ENCODE measurements at places on chromosomes 1 and 21.

DNA sequence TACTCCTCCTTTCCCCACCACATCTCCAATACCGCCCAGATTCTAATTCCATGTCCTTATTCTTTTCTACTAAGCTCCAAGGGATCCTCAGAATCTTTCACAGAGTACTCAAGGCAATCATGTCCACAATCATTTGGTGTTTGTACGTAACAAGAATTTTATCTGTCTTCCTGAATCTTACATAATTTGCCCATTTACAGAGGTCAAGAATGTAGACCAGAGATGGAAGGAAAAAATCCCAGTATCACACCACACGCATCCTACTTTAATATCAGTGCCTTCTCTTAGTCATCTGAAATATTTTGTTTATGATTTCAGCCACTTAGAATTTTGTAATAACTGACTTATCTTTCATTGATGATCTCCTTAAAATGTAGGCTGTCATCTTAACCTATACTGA lies 366.0 kb upstream of the LRRC7 start:
- no peak for DNase-seq

GRCh38 chr1:54239631-54240031 lies 39.7 kb downstream of the MRPL37 start:
- no peak for DNase-seq

- DNase-seq, result no peak
These were observed 14.4 kb downstream of the MTF2 start for GRCh38 chr1:93093332-93094006.

GRCh38 chr1:10814976-10815857 lies 18.8 kb upstream of the CASZ1 start:
- no peak for DNase-seq

GRCh38 chr1:113905435-113905861 lies 322 bp downstream of the DCLRE1B start:
- no peak for DNase-seq

DNA sequence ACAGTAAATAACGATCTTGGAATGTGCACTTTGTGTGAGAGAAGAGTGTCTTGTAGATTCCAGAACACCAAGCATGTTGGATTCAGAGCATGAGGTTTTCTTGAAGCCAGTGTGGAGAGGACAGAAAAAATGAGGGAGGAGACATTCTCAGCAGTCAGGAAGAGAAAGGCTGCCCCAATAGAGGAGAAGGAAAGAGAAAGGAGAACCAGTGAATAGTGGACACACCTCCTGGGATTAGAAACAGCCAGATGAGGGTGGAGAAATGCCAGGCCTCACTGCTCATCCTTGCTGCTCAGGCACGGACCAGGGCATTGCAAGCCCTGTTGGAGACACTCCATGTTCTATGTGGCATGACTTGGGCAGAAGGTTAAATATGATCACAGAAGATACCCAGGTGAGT lies 69.0 kb upstream of the KAZN start:
- no peak for DNase-seq

DNA sequence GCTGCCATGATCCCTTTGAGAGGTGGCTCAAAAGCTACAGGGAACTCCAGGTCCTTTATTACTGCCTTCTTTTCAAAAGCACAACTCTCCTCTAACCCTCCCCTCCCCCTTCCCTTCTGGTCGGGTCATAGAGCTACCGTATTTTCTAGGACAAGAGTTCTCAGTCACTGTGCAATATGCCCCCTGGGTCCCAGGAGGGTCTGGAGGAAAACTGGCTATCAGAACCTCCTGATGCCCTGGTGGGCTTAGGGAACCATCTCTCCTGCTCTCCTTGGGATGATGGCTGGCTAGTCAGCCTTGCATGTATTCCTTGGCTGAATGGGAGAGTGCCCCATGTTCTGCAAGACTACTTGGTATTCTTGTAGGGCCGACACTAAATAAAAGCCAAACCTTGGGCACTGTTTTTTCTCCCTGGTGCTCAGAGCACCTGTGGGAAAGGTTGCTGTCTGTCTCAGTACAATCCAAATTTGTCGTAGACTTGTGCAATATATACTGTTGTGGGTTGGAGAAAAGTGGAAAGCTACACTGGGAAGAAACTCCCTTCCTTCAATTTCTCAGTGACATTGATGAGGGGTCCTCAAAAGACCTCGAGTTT lies 3.1 kb downstream of the BTG2 start:
- no peak for DNase-seq

DNA sequence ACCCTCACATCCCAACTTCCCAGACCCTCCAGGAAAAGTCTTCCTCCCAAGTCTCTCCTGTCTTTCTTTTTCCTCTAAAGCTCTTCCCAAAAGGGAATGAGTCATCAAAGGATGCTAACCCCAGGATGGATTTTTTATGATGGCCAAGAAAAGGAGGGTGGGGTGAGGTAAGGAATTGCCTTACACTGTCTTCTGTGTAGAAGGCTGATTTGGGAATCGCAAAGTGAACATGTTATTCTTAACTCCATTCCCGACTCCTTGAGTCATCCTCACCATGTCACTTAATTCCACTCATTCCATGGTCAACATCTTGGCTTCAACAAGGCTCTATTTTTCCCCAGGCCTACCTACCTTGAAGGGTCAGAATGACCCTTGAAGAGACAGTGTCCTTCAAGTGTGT lies 44.0 kb downstream of the TBX15 start:
- no peak for DNase-seq

DNA sequence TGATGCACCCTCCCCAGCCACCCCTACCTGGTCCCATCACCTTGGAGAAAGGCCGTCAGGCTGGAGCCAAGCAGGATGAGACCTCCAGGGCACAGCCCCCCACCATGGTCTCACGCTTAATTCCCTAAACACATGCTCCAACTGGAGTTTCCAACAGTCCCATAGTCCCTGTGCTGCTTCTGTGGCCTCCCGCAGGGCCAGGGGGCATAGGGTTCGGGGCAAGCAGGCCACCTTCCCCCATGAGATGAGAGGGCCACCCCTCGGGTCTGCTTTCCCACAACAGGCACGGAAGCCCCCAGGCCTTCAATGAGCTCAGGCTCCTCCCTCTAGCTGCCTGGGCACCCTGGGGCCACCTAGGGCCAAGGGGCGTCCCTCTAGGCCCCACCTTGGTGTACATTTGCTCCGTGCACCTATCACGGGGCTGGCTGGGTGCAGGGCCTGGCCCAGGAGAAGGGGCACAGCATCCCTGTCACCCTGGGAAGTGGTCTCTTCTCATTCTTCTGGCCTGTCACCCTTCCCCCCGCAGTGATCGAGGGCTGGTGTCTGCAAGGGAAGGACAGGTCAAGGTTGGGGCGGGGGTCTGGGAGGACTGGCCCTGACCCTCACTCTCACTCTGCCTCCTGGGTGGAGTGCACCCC lies 42.4 kb downstream of the TRIM11 start:
- peak; percentile 57 for DNase-seq

DNA sequence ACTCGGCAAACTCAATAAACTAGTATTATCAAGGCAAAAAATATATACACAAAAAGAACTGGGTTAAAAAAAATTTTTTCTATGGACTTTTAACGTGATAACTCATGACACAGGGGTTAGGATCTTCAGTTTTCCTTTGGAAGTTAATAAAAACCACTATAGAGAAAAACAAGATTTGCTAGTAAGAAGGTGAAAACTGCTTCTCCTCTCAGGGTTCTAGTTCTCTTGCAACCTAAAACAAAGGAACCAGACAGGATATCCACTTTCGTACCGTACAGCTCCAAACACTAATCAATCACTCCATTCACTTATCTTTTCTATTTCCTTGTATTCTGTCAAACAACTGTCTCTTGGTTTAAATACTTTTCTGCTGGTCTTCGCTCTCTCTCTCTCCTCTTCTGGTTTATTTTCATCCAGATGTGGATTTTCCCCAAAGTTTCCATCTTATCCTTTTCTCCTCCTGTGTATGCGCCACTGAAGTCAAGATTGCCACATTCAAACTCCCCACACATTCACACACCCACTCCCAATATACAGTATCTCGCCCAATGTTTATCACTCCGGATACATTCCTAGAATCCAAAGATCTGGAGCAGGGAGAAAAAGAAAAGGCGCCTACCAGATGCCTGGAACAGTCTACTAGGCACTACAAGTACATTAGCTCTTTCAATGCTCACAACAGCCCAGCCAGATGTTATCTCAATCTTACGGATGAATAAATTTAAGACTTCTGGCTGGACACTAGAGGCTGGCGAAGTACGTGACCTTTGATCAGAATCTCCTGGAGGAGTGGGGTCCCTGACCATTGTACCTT lies 775 bp upstream of the PRPF38B start:
- no peak for DNase-seq

DNA sequence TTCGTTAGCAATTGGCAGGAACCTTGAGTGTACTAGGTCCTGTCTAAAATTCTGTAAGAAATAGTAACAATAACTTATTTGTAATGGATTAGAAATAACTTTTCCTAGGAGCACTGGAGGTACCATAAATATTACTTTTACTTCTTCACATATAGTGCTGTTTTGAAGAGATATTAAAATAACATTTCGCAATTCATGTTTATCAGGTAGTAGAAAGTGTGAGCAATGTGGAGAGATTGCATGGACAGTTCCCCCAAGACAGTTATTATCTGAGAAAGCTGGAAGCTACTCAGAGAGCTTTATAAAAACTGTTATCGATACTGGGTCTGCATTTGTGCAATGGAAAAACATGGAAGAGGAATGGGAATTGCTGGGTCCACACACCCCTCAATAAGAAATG lies 128.5 kb upstream of the KIF26B start:
- DNase-seq, result no peak

DNA sequence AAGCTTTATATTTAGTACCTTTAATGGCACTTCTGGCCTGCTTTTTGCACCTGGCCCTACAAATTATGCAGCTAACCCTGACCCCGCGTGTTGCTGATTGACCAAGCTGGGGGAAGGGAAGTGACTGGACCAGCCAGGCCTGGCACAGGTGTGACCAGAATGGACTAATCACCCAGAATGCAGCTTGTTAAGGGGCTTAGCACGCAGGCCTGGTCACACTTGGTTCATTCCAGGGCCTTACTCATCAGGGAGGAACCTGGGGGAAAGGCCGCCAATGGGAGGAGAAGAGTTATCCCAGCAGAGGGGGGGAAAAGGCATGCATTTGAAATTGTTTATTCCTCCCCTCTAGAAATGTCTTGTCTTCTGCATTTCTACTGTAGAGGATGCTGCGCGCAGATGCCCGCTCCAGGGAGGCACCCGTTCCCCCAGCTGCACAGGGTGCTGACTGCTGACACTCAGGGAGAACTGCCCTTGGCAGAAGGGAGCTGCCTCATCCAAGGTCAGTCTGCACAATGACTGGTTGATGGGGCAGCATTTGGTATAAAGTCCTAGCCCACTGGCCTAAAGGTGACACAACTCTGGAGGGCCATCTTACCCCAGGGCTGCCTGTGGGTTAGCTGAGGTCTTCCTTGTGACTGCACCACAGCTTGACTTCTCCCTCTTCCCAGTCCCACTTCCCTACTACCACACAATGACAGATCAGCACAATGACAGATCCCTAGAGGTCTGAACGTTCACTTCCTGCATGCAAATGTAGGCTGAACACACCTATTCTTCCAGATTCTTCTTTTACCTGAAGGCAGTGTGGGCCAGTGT lies 29.0 kb downstream of the DHCR24 start:
- no peak for DNase-seq

DNA sequence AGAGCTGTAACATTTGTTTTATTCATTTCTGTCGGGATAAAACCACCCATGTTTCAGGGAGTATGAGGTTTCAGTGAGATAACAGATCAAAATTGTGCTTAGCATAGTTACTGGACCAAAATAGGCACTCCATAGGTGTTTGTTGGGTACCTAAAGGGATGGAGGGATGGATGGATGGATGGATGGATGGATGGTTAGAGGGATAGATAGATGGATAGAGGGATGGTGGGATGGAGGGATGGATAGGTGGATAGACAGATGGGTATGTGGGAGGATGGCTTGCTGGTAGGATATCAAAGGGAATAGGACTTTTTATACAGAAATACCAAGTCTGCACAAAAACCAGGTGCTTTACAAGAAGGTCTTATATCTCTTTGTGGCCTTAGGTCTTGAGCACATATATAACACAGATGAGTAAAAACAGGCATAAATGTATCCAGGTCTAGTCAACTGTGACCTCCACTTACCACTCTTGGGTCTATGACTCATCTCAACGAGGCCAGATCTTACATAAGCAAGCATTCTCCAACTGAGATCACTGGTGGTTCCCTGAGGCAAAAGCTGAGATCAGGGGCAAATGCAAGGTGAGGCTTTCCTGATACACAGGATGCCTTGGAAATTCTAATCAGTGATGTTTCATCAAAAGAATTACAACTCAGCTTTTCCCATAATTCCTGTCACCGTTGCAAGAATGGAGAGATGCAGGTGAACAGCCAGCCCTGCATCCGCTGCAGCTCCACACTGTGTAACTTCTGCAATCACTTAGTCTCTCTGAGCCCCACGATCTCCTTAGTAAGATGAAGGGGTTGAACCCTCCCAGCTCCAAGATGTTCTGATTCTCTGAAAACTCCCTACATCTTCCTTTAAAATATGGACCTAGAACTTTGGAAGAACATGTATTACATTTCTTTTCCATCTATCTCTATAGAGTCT lies 32.0 kb downstream of the PTAFR start:
- no peak for DNase-seq

DNA sequence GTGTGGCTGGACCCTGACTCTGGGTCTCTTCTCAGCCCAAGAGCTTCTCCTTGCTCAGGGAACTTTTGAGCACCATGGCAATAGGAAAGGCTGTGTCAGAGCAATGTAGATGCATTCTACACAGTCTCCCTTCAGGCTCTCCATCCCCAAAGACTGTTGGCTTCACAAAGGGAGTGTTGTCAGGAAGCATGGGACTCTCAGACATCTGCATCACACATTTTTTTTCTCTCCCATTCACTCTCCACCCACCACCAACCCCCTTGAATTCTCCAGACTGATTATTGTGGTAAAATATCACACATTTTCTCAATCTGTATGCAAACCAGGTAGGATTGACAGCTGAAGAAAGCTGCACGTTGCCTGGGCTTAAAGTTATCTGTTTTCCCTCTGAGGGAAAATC lies 105.4 kb upstream of the WARS2 start:
- no peak for DNase-seq

GRCh38 chr1:236338096-236338495 lies 56.0 kb upstream of the EDARADD start:
- DNase-seq, result no peak

All from activated effector memory CD4-positive, alpha-beta T cell treated with anti-CD3 and anti-CD28 coated beads, Interleukin-2, amount 50 U/mL, for 16 hours (primary cell).